ENCODE measurements at places on chromosomes 5 and 9. TPM values are rescaled to one million over a fixed set of nuclear protein-coding genes. Genes with fewer than 3 reads are reported as not detected.

Gene CAMSAP1
- 15.0 TPM for total RNA-seq

Gene FKTN
- total RNA-seq: 12.9 TPM

Gene SLCO6A1
- total RNA-seq: not detected

Gene LRRC19
- not detected for total RNA-seq

Gene TAF1L
- under 0.01 TPM for total RNA-seq

All from bronchial smooth muscle cell (primary cell).